ENCODE measurements at places on chromosomes 6 and 20. TPM values are rescaled to one million over a fixed set of nuclear protein-coding genes. Genes with fewer than 3 reads are reported as not detected.

GRCh38 chr6:106643061-106643460 lies 13.7 kb downstream of the QRSL1 start:
- peaks cover 48% of the 10 kb centered on the region for H3K36me3 ChIP-seq
- H3K27ac ChIP-seq = no peak overlapping the region
- H3K27me3 ChIP-seq = no peaks in the 10 kb centered on the region
- no peak for DNase-seq

DNA sequence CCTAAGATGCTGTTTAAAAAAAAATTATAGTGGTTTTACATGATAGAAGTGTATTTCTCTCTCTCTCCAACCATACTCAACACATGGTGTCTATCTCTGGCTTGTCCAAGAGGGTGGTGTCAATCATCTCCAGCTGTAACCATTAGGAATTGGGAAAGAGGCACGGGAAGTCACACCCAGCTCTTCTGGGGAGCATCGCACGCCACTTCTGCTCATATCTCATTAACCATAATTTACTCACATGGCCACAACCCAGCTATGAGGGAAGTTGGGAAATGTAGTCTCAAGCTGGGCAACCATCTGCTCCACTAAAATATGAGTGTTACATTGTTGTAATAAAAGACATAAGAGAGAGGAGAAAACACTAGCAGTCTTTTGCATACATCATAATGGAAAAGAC lies 30.4 kb upstream of the TSHZ2 start:
- peaks cover 3% of the 10 kb centered on the region for H3K27me3 ChIP-seq
- no peak overlapping the region for H3K4me3 ChIP-seq
- no peaks in the 10 kb centered on the region for H3K36me3 ChIP-seq
- no peak overlapping the region for H3K27ac ChIP-seq
- DNase-seq = no peak

DNA sequence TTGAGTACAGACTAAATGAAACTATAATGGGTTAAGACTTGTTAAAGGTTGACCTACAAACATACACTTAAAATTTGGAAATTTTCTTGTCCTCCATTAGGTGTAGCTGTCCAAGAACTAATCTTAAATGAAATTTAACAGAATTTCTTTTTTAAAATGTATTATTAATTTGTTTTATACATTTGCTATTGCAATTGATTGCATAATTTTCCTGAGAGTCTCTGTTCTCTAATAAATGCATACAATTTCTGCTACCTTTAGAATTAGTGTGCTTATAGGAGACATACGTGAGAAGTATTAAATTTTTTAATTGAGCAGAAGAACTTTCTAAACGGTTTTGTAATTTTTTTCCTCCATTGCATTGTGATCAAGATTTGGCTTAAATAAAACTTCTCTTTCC lies 1.5 kb downstream of the FAM135A start:
- H3K36me3 ChIP-seq = peaks cover 10% of the 10 kb centered on the region
- peaks cover 11% of the 10 kb centered on the region for H3K4me1 ChIP-seq
- H3K4me3 ChIP-seq = peak overlapping the region; percentile 94
- H3K27ac ChIP-seq = peak overlapping the region; percentile 78

The E2F1 gene
- 32.8 TPM for total RNA-seq

GRCh38 chr20:6492271-6493055 lies 275.0 kb upstream of the BMP2 start:
- H3K36me3 ChIP-seq = no peaks in the 10 kb centered on the region
- no peak for DNase-seq
- peak overlapping the region; percentile 59 for H3K27ac ChIP-seq
- peak overlapping the region; percentile 21 for H3K4me3 ChIP-seq
- H3K4me1 ChIP-seq = peaks cover 17% of the 10 kb centered on the region
- H3K27me3 ChIP-seq = peaks cover 13% of the 10 kb centered on the region

DNA sequence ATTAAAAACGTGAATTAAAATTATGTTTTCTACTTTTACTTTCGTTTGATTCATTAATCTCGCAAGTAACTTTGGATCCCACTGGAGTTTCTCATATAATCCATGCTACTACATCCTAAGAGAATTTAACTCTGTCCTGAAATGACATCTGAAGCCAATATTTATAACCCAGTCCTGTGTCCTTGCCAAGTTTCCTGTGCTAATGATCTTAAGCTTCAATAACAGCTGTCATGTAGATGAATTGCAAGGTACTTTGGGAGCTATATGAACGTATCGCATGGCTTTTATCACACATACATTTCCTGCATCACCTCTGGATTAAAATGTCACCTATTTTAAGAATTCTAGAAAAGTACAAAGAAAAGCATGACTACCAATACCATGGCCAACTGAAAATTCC lies 833.8 kb upstream of the CITED2 start:
- no peak for DNase-seq
- H3K36me3 ChIP-seq = no peaks in the 10 kb centered on the region
- no peak overlapping the region for H3K27ac ChIP-seq
- H3K27me3 ChIP-seq = no peaks in the 10 kb centered on the region
- no peak overlapping the region for H3K4me3 ChIP-seq
- no peaks in the 10 kb centered on the region for H3K4me1 ChIP-seq

The BAG2 gene
- 1.5 TPM for total RNA-seq

GRCh38 chr6:13624871-13625288 lies 9.7 kb downstream of the NOL7 start:
- DNase-seq = no peak
- no peaks in the 10 kb centered on the region for H3K27me3 ChIP-seq
- H3K4me3 ChIP-seq = no peak overlapping the region
- peaks cover 17% of the 10 kb centered on the region for H3K36me3 ChIP-seq

All from type B pancreatic cell (in vitro differentiated cells).